ENCODE measurements at places on chromosomes 5 and 9.

GRCh38 chr9:108865037-108865436, 3.0 kb downstream of the ACTL7A start:
- DNase-seq, result no peak

GRCh38 chr5:159230657-159231056, 21.3 kb upstream of the RNF145 start:
- no peak for DNase-seq

DNA sequence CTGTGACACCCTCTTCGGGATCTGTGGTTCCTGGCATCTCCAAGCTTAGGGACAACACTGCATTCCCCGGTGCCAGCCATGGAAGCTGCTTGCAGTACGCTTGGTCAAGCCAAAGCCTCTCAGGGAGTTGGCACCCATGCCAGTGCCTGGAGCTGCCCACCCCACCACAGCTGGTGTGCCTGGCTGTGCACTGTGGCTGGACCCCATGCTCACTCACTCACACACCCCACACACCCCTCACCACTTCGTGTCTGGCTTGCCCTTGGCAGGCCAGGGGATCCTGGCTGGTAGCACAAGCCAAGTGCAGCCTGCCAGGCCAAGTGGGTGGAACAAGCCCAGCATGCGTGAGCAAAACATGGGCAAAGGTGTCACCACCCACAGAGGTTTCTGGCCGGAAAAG, 324.5 kb upstream of the PTGER4 start:
- no peak for DNase-seq

- no peak for DNase-seq
These were observed 68.1 kb upstream of the ERBIN start for GRCh38 chr5:65858316-65858715.

DNA sequence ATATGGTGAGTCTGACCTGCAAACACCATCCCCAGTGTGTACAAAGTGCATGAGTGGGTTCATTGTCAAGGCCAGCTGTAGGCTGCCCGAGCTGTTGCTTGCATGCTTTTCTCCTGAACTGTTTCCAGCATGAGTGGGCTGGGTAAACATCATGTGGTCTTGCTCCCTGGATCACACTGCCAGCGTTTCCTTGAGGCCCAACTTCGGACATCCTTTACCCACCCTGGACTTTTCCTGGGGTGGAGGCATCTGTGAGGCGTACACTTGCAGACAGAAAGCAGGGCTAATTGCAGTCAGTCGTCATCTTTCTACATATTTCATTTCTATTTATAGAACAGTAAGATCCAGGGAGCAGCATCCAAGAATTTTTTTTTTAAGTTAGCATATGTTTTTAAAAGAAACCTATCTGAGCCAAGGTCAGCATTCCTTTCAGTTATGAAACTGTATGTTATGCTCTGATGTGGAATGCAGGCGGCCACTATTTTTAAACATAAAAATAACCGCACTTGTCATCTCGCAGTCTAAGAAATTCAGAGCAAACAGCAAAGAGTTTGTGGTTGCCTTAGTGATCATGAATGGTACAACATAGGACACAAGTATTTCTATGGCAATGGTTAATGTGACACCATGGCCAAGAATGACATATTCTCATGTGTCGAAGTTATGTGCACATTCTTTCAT, 106.5 kb upstream of the DMRT1 start:
- DNase-seq, result peak; percentile 58

GRCh38 chr5:71810023-71810422, 90.9 kb downstream of the CARTPT start:
- DNase-seq, result no peak

- DNase-seq, result no peak
These were observed 883.6 kb downstream of the TAF11L14 start for GRCh38 chr5:18517641-18518380.

DNA sequence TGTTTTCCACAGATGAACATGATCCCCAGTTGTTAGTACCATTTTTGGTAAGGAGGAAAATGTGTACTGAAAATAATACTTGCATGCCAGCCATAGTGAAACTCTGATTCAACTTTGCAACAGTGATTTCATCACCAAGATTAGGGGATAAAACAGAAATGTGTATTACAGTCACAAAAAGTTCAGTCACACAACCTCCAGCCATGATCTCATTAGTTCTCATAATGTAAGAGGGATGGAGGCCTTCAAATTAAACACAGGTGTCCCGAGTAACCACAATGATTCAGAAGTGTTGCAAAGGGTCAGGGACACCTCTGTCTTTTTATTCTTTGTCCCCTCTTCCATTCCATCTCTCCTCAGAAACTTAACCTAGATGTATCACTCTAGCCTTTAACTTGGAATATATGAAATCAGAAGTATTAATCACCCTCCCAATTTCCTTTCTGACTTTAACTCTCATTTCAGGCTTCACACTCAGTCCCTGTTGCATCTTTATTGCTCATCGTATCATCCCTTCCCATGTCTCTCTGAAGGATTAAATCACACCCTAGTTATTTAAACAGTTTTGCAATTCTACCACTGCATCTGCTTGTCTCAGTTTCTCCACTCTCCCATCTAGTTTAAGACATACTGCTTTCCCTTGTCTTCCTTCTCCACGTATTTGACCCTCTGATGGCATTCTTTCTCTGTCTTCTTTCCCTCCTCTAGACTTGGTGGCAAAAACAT, 291.2 kb downstream of the ADAMTS6 start:
- DNase-seq, result no peak

DNA sequence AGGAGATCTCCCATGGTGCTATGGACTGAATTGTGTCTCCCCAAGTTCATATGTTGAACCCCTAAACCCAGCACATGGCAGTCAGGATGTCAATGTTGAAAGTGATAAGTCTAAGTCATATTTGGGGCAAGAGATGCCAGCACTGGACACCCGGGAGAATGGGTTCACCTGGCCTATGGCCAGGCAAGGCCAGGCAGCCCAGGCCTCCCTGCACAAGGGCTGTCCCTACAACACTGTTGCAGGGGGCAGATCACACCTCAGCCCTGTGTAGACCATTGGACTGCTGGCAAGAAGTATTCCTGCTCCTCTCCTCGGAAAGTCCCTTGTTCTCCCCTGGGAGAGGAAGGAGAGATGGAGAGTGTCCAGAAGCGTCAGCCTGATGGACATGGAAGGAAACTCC, 240.5 kb downstream of the GADD45G start:
- no peak for DNase-seq

- no peak for DNase-seq
These were observed 11.8 kb upstream of the ZDHHC11 start for GRCh38 chr5:862367-863243.

DNA sequence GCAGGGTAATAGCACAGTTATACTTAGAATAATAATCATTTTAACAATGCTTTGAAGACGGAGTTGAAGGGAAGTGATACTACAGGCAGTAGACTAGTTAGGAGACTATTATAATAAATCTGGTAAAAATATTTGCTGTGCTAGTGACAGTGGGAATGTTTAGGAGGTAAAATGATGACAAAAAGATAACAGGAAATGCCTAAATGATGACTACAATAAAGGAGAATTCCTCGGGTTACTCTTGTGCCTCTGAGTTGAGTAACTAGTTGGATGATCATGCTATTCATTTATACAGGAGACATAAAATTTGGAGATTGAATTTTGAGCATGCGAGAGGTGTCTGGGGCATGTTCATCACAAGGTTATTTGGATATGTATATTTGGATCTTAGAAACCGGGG, 32.2 kb upstream of the PAM start:
- no peak for DNase-seq

DNA sequence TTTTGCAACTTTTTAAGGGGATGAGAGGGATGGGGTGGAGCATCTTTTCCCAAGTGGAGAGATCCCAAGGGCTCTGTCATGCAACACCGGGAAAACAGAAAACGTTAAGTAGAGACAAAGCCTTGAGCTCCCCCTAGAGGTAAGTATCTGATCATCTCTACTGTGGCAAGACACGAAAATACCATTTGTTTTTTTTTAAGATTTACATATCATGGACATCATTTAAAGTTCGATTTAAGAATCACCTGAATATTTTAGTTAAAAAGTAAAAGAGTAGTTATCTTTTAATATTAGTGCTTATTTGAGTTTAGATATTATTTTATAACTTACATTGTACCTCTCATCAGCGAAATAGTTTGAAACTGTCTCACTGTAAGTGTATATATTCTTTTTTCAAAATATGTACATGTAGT, 200.4 kb downstream of the LRRC70 start:
- no peak for DNase-seq

DNA sequence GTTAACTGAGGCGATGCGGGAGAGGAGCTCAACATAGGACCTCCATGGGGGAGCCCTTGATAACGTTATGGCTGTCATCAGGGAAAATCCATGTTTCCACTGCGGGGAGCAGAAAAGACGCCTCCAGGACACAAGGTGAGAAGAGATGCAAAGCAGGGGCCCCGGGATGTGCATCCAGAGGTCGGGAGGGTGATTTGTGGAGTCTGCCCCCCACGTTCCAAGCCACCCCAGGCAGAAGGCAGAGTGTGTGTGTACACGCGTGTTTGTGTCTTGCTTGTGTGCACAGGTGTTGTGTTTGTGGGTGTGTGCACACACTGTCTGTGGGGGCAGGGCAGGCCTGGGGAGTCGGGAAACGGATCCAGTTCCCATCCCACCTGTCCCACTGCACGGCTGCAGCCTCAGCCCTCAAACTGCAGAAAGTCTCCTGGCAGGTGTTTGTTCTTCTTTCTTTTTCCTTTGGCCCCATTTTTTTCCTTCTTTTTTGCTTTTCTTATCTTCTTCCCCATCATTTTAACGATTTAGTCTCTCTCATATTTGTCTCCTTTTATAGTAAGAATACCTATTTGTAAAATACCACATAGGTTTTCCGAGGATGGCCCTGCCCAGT, 17.4 kb upstream of the PLEKHG4B start:
- DNase-seq, result no peak

DNA sequence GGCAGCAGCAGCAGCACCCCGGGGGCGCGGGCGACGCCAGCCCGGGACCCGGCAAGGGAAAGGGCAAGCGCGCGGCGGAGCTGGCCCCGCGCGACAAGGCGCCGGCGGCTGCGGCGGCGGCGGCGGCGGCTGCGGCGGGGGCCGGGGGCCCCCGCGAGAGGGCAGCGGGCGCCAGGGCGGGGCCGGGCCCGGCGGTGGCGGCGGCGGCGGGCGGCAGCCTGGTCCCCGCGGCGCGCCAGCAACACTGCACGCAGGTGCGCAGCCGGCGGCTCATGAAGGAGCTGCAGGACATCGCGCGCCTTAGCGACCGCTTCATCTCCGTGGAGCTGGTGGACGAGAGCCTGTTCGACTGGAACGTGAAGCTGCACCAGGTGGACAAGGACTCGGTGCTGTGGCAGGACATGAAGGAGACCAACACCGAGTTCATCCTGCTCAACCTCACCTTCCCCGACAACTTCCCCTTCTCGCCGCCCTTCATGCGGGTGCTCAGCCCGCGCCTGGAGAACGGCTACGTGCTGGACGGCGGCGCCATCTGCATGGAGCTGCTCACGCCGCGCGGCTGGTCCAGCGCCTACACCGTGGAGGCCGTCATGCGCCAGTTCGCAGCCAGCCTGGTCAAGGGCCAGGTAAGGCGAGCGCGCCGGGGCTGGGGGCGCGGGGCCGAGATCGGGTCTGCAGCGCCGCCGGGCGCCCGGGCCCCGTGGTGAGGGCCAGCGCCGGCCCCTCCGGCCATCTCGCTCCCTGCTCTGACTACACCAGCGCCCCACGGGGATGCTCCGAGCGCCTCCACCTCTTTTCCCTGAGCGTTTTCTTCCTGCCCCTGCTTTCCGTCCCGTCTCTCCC, at the start of gene UBE2QL1:
UBE2QL1 (plus strand) TSS at position 238 of the 843 bp plus-strand sequence; CDS start at position 273, 35 bp downstream.
- DNase-seq, result peak; percentile 52

Measured in dorsolateral prefrontal cortex (tissue), 122 donors.